ENCODE measurements at places on chromosomes 16 and 17.

GRCh38 chr17:19533718-19534561 is at the start of gene SLC47A1:
TSS of gene SLC47A1 (plus strand) at chr17:19533854. CDS start at chr17:19533940, 86 bp downstream.
- no peak for DNase-seq

DNA sequence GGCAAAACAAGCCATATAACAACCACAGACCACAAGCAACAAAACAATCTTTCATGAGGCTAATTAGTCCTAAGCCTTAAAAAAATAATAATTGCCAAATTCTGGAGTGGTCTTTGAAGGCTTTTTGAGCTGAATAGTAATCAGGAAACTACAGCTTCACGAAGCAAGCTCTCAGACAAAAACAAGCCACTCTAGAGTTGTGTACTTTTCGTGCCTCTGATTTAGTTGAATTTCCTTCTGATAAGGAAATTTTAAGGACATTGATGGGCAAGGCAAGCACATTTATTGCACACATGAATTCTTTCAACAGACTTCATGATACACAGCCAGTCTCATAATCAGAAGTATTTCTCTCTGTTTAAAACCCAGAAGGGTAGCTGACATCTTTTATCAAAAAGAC is 130.8 kb upstream of the IRX3 start:
- DNase-seq = no peak

- DNase-seq = no peak
Measured at GRCh38 chr16:7745276-7745675, 412.6 kb downstream of the RBFOX1 start.

DNA sequence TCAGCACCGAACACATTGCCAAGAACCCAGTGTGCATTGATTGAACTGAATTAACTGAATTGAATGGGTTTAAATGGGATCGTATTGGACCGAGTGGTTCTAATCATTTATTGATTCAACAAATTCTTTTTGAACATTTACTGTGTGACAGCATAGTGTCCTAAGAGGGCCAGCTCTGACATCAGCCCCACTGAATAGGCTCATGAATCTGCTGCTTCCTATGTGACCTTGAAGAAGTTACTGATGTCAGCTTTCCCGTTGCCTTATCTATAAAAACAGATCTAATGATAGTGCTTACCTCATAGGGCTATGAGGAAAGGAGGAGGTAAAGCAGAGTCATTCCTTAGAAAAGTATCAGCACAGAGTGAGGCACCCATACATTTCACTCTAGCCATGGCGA is 226.3 kb downstream of the CBLN1 start:
- DNase-seq = no peak

DNA sequence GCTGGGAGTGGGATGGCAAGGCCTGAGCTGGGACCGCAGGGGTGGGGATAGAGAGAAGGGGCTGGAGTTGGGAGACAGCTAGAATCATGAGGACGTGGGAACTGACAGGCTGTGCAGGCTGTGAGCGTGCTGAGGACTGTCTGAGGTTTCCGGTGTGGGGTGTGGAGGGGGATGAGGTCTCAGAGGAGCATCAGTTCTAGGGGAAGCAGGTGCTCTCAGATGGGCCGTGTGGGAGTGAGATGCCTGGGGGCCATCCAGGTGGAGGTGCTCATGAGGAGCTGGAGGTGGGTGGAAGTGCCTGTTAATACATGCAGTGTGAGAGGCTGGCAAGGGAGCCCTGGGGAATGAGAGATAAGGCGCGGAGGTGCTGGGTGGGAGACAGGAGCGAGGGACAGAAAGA is 27.2 kb downstream of the HASPIN start:
- no peak for DNase-seq
